Stimulated activated CD8-positive, alpha-beta memory T cell treated with anti-CD3 and anti-CD28 coated beads, Interleukin-15, amount 100 ng/mL, for 1 hour (primary cell): ENCODE measurements at places on chromosomes 16 and 17.
A peak's percentile ranks its signal among the peaks of the same experiment; 100 is the strongest.

DNA sequence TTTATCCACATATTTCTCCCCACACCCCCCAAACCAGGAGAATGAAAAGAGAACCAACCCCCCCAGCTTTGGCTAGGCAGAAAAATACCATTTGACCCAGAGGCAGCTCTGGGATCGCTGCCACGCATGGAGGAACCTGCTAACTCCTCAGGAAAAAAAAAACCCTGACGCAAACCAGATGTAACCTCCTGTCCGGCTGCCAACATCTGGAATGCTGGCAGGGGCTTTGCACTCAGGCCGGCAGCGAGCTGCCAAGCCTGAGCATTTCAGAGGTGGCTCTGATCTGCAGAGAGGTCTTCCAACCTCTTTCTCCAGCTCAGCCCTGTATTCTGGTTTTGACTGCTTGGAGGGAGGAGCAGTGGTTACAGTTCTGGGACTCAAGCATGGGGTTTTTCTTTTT, 8.2 kb downstream of the IGFBP4 start:
- DNase-seq: no peak

DNA sequence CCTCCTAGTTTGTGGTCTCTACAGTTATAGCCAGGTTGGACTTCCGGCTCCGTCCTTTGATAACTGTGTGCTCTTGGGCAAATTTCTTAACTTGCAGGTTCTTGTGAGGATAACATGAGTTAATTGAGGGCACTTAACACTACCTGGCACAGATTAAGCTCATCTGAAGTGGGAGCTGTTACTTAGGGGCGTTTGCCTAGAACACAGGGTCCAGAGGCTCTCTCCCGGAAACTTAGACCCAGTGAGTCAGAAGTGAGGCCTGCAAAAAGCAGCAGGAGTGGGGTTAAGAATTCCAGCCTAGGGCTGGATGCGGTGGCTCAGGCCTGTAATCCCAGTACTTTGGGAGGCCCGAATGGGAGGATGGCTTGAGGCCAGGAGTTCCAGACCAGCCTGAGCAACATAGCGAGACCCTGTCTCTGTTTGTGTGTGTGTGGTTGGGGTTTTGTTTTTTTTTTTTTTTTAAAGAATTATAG, 1.4 kb downstream of the MVP start:
- no peak for DNase-seq

DNA sequence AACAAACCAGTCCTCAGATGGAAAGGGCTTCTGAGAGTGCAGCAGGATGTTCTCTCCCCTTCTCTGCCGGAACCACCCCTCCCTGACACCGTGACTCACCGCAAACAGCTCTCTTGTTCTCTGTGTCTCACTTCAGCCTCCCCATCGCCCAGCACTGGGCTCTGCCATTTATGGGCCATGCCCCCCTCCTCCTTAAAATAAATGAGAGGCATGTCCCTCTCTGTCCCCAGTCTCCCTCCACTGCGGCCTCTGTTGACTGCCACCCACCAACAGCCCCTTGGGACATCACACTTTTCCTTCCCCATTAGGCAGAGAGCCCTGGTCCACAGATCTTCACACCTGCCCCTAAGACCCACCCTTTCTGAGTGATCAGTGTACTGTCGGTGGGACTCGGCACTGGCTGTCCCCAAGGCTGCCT, 6.3 kb downstream of the CCDC102A start:
- DNase-seq: peak; percentile 58

DNA sequence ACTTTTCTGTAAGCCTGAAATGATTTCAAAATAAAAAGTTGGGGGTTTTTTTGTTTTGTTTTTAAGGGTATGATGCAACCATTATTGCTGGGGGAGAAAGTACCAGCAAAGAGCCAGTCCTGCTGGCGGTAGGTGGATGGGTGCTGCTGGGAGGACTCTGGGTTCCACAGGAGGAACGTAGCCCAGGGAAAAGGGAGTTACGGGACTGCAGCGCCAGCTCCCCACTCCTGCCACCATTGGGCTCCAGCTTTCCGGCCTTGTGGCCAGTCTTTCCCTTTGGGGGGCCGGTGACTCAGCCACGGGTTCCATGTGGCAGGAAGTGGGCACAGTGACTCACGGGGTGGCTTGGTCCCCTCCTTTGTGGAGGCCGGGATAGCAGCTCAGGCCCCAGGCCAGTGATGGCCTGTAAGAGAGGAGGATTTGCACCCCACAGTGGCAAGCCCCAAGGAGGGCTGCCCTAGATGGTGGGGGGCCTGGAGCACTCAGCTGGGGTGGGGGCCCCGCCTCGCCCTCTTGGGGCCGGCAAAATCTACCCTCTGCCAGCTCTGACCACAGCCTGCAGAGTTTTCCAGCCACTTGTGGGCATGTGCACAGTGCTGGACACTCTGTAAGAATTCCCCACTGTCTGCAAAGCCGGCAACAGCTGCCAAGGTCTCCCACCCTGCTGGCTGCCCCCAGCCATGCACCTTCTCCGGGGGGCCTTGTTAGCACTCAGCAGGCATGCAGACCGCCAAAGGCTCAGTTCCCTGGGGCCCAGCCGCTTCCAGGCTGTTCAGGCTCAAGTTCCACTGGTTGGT, 30.4 kb downstream of the SOCS3 start:
- no peak for DNase-seq

GRCh38 chr17:74024871-74025531, 178.5 kb upstream of the RPL38 start:
- DNase-seq: no peak

DNA sequence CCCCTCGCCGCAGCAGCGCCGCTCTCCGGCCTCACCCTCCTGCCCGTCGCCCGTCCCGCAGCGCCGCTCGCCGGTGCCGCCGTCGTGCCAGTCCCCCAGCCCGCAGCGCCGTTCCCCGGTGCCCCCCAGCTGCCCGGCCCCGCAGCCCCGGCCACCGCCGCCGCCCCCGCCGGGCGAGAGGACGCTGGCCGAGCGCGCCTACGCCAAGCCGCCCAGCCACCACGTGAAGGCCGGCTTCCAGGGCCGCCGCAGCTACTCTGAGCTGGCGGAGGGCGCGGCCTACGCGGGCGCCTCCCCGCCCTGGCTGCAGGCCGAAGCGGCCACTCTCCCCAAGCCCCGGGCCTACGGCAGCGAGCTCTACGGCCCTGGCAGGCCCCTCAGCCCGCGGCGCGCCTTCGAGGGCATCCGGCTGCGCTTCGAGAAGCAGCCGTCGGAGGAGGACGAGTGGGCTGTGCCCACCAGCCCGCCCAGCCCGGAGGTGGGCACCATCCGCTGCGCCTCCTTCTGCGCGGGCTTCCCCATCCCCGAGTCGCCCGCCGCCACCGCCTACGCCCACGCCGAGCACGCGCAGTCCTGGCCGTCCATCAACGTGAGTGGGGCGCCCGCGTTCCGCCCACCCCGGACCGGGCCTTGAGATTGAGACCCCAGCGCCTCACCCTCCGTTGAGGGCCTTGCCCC, 15.0 kb downstream of the TBKBP1 start:
- no peak for DNase-seq

- DNase-seq: no peak
Observed at GRCh38 chr16:51321251-51321650, 170.2 kb upstream of the SALL1 start.

DNA sequence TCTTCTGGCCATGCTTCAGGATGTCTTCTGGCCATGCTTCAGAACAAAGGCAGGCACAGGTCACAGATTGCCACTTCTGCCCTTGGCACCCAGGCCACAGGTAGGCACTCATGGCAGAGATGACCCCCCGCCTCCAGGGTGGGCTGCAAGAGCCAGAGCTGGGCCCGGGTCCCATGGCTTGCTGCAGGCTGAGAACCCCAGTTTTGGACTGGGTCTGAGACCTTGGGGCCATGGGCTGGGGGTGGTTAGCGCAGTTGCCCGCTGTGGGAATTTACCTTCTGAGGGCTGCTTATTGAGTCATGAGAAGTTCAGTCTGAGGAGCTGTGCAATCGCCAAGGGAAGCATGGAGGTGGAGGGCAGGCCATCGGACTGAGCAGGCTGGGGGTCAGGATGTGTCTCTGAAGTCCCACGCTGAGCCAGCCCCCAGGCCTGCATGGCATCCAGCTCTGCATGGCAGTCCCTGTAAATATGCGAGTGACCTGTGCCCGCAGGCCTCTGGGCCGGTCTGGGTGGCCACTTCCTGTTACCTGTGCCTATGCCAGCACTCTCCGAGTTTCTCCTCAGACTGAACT, 1.7 kb downstream of the ANKRD13B start:
- DNase-seq: no peak
